ENCODE measurements at places on chromosomes 2 and 18.

DNA sequence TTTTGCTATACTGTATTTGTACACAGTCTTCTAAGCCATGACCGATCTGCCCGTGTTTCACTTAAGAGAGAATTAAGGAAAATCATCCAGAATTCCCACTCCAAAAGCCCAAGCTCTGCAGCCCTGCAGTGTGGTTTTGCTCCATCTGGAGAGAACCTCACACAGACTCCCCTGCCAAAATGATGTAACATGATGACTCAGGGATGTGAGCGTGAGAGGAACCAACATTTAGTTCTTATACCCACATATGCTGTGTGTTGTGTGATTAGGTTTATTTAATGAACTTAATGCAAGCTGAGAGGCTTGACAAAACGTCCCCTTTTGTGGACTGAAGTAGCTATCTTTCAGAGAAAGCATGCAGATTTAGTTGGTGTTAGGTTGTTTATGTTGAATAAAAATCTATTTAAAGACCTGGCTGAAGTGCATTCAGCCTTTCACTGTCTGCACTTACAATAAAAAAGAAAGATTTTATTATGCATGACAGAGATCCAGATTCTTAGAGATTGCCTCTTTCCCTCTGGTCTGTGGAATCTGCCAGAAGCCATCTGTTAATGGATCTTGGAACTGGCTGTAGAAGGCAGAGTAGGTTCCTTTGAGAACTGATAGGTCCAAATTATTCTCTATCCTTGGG lies 6.3 kb downstream of the RAB12 start:
- DNase-seq = no peak

GRCh38 chr2:157748371-157749142 lies 119.9 kb upstream of the ACVR1C start:
- DNase-seq = no peak

GRCh38 chr18:31432316-31432715 lies 15.2 kb upstream of the DSG3 start:
- no peak for DNase-seq

- no peak for DNase-seq
These were observed 412.1 kb downstream of the IRS1 start for GRCh38 chr2:226387499-226387942.

GRCh38 chr2:189049709-189050164 lies 75.6 kb downstream of the COL3A1 start:
- no peak for DNase-seq

- no peak for DNase-seq
These were observed 30.2 kb downstream of the TRAPPC12 start for GRCh38 chr2:3409627-3410170.

- DNase-seq = no peak
These were observed 19.3 kb downstream of the PTMA start for GRCh38 chr2:231727621-231728020.

- no peak for DNase-seq
These were observed 138.6 kb downstream of the DTNA start for GRCh38 chr18:34848695-34849094.

- DNase-seq = no peak
These were observed 76.5 kb upstream of the DLX2 start for GRCh38 chr2:172179045-172179701.

GRCh38 chr18:8773980-8774379 lies 68.6 kb downstream of the MTCL1 start:
- DNase-seq = no peak

- DNase-seq = no peak
These were observed 100.1 kb downstream of the GALNT13 start for GRCh38 chr2:153971855-153972254.

DNA sequence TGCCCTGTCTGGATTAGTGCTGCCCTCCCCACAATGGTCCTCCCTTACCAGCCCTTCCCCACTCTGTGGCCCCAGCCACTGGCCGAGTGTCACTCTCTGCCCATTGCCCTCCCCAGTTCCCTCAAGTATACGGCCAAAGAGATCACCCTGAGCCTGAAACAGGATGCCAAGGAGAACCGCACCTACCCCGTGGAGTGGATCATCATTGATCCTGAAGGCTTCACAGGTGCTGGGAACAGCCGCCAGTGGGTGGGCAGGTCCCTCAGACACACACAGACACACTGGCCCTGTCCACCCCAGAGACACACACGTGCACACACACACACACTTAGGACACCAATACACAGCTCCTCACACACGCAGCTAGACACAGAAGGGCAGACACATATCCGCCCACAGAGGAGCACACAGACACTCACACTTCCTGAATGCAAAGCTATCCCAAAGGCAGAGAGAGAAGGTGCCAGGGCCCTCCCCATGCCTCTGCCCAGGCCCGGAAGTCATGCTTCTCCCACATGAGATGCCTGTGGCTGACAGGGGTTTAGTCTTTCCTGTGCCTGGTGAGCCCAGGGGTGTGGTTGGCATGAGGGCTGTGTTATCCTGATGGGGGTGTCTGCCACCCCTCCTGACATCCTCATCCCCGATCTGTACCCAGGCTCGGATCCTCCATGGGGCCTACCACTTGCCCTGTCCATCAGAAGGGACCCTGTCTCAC lies 2.9 kb downstream of the CHRND start:
- no peak for DNase-seq

- no peak for DNase-seq
These were observed 318.8 kb downstream of the ZEB2 start for GRCh38 chr2:144201126-144201525.

DNA sequence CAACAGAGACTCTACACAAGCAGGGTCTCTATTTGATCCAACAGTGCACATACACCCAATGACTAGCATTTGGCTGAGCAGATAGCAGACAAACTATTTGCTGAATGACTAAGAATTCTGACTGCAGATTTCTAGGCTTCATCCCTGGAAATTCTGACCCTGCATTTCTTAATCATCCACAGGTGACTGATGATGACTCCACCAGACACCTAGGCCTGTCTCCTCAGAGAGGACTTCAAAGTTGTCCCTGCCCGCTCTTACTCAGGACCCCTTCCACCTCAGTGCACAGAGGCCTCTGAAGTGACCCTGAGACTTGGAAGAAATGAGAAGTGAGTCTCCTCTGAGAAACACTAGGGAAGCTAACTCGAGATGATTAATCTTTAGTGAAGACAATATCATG lies 51.3 kb downstream of the SEPTIN10 start:
- no peak for DNase-seq

GRCh38 chr18:74196220-74197119 lies 48.1 kb downstream of the TIMM21 start:
- DNase-seq = peak; percentile 67

- DNase-seq = peak; percentile 75
These were observed 1.8 kb downstream of the ZCCHC2 start for GRCh38 chr18:62524440-62525200.

- no peak for DNase-seq
These were observed 97.6 kb downstream of the RAPH1 start for GRCh38 chr2:203437511-203437910.

DNA sequence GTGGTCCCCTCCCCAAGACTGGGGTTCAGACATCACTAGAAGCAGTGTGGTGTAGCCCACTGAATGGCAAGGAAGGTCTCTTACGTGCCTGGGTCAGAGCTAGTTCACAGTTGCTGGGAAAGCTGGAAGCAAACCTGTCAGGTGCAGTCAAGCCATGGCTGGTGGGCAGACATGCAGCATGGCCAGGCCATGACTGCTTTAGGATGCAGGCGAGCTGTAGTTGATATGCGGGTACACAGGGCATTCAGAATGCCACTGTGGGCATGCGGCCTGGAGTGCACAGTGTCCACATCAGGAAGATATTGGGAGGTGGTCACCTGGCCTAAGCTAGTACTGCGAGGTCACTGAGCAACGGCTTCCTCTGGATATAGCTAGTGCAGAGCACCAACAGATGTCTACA lies 11.8 kb upstream of the SLC9A4 start:
- DNase-seq = no peak

DNA sequence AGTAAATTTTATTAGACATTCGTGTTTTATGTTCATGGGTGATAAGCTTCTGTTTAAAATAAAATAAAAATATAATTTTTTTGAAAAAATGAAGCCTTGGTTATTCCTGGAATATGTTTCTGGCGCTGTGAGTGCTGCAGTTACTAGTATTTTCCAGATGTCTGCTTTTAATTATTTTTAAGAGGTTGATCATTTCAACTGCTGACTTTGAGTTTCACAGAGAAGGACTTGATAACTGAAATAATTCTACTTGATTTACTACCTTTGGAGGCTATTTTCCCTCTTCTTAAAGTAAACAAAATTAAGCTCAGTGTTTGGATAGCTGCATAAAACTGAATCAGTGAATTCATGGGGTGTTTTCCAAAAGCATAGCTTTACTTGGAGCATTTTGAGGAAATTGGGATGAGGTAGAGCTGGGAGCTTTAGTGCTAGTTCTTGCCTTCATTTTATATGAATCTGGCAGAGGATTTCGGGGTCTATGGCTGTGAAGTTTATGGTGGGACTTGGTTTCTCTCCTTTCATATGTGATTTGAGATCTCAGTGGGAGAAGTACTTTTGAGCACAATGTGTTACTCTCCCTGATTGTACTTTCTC lies 666.5 kb downstream of the DCDC2C start:
- DNase-seq = no peak

- no peak for DNase-seq
These were observed 186.4 kb upstream of the ST6GAL2 start for GRCh38 chr2:107072150-107072940.

- DNase-seq = no peak
These were observed 22.5 kb downstream of the CASP10 start for GRCh38 chr2:201205515-201205849.

DNA sequence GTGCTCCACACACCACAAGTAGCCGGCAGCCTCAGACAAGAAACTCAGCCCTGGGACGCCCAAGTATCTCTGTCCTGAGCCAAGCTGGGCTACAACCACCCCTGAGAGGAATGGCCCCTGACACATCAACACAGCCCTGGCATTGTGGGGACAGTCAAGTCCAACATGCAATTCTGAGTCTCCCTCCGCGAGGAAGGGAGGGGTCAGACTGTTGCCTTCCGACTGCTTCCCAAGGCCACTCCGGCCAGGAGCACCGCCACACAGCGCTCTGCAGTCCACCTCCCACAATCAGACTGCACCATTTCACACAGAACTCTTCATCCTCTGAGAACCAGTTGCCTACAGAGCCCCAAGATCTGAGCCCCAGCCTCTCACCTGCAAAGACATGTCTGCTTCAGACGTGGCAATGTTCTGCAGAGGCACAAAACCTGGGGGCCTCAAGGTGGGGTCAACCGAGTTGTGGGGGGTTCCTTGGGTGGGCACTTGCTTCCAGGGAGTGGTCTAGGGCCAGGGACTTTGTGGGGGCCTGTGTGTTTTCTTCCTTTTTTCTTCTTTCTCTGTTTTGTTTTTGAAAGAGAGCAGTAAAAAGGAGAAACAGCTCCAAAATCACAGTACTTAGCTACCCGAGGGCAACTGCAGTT lies 76.7 kb upstream of the SALL3 start:
- DNase-seq = no peak

GRCh38 chr18:12520442-12520992 lies 112.8 kb downstream of the PRELID3A start:
- DNase-seq = peak; percentile 55

DNA sequence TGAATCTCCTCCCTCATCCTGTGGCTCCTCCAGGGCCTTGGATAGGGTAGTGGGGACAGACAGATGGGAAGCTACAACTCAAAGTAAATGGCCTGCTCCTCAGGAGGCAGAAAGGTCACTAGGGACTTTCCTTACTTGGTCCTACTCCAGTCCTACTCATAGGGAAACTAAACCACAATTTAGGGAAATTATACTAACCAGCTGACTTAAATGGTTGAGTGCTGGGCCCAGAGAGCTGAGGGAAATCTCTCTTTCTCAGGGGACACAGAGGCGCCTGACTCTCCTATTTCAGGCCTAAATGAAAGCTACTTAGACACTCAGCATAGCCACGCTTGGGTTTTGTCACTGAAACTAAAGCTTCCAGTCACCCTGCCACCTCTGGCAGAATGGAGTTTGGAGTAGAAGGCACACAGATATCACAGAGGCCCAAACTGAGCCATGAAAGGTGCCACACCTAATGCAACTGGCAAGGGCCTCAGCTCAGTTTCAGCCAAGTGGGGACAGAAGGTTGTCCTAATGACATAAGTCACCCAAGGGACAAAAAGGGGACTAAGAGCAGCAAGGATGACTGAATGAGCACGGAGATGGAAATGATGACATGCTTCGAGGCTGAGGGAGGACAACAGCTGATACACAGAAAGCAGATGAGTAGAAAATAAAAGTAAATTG lies 24.0 kb downstream of the CERKL start:
- no peak for DNase-seq

GRCh38 chr2:23859983-23860382 lies 66.9 kb downstream of the ATAD2B start:
- no peak for DNase-seq

- no peak for DNase-seq
These were observed 109.5 kb downstream of the RNF144A start for GRCh38 chr2:7026742-7027141.

- DNase-seq = peak; percentile 57
These were observed 41.2 kb downstream of the PCARE start for GRCh38 chr2:29033172-29033571.

GRCh38 chr2:2717406-2717805 lies 386.3 kb upstream of the MYT1L start:
- no peak for DNase-seq

DNA sequence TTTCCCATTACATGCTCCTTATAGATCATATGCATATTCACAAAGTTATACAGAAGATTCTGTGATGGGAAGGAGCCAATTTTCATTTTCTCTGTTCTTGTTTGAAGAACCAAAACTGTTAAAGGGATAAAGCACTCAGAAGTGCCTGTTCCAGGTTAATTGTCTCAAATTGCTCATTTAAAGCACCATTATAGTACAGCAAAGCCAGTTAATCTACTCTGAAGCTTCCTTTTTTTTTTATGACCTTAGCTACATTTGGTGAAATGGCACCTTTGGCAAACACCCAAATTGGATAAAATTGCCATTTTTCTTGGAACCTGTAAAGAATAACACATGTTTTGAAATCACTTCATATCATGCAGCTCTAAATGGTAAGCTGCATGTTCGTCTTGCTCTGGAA lies 1092.3 kb downstream of the BCL11A start:
- no peak for DNase-seq

DNA sequence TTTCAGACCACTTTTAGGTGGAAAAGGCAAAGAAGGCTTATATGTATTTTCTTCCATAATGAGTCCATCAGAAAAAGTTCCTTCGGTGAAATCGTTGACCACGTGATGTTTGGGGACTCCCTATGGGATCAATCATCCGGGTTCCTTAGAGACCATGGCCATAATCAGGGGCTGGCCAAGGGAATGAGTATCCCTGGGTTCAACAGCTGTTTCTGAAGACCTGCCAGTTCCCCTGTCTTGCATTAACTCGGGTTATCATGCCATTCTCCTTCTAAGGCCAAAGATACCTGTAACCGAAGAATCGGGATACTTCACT lies 18.7 kb upstream of the TMEM177 start:
- DNase-seq = no peak
